GM23248 (cell line): ENCODE measurements at places on chromosomes 3 and 15.

DNA sequence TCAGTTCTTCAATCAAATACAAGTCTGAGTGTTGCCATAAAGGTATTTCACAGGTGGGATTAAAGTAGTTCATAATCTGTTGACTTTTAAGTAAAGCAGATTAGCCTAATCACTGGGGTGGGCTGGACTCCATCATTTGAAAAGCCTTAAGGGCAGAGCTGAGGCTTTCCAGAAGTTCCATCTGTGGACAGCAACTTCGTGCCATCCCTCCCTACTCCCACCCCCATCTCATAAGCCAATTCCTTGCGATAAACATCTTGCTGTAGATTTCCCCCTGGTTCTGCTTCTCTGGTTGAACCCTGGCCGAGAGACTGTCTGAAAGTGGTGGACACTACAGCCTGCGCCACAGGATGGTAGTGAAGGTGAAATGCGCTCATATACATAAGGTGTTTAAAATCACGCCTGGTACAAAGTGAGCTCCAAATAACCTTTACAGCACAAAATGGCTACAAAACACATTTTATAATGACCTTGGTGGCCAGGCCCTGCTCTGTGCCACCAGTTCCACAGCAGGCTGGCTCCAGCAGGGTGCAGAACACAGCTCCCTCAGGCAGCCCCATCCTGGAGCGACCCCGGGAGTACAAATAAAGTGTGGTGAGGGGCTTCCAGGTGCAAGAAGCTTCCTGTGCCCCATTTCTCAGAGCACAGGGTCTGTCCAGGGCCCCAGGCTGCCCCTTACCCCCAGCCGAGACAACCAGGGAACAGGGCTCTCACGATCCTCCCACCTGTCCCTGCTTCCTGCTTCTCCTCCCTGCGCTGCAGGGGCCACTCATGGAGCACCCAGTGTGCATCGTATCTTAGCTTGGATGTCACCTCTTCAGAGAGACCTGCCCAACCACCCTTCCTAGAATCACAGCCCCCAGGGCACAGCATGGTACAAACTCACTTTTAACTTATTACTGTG, 25.8 kb upstream of the GATA2 start:
- DNase-seq: no peak

- DNase-seq: no peak
Observed at GRCh38 chr15:75651810-75652543, 4.3 kb downstream of the SNX33 start.

DNA sequence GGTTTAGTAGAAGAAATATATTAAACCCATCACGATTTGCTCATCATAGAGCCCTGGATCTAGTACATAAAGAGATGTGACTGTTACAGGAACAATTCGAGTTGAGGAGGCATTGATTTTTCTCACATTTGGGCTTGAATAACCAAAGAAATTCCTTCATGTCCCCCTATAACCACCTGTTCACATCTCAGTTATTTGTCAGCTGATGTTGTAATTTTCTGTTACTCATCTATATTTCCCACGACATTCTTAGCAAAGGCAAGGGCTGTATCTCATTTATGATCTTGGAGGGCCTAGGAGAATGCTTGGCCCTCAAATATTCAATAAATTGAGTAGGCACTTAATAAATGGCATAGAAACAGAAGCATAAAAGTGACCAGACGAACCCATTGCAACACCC, 36.4 kb upstream of the GYG1 start:
- DNase-seq: peak; percentile 40

DNA sequence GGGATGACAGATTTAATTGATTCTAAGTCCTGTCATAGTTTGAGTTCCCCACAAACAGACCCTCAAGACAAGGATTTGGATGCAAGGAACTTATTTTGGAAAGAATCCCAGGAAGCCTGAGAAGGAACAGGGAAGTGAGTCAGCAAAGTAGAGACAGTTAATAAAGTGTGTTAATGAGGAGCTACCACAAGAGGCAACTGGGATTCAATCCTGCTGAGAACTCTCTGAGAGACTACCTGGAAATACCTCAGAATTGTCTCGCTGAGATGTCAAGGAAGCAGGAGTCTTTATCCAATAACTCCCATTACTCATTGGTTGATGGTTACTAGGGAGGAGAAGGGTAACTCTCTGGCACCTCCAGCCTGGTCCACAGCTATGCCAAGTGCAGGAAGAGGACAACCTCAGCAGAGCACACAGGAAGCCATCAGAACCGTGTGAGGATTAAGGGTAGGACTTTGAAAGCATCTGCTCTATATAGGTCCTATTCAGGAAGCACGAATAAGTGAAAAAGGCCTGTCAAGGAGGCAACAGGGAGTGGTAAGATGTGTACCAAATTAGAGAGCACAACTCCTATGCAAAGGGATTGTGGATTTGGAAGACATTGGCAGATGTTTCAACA, 311.1 kb upstream of the KCNH8 start:
- DNase-seq: no peak

DNA sequence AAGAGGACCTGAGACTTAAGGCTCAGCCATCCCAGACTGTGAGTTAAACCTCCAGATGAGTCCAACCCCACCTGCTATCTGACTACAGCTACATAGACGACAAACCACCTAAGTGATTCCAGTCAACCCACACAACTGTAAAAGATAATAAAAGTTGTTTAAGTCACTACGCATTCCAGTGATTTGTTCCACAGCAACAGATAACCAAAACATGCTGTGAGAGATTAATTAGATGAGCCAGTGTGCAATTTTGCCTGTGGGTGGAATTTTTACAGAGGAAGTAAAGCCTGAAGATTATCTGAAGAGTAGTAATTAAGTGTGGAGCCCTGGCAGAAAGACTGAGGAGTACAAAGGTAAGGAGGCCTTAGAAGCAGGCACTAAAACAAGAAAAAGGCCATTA, 5.4 kb downstream of the BTBD1 start:
- peak; percentile 50 for DNase-seq

GRCh38 chr3:65776081-65776480, 262.6 kb downstream of the MAGI1 start:
- no peak for DNase-seq

- no peak for DNase-seq
Observed at GRCh38 chr3:65233561-65233960, 545.8 kb upstream of the ADAMTS9 start.

- DNase-seq: peak; percentile 24
Observed at GRCh38 chr15:40927873-40928806, 1.0 kb upstream of the DLL4 start.

DNA sequence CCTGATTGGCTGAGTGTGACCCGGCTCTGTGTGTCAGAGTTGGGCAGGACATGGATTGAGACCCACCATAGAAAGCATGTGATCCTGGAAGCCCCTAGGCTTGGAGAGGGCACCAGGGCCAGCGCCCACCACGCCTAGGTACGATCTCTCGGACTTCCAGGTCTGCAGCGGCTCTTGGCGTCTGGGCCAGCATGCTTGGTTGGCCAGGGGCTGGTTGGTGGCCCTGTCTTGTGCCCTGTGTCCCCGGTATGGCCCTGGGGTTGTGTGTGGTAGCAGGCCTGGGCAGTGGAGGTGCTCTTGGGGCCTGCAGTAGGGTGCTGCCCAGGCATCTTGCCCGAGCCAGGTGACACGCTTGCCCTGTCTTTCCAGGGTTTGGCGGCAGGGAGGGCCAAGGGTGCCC, 210.6 kb downstream of the UBE3A start:
- no peak for DNase-seq
